Left renal cortex interstitium (tissue), 4 donors: ENCODE measurements at places on chromosomes 7 and 10. TPM values are rescaled to one million over a fixed set of nuclear protein-coding genes. Genes with fewer than 3 reads are reported as not detected.

DNA sequence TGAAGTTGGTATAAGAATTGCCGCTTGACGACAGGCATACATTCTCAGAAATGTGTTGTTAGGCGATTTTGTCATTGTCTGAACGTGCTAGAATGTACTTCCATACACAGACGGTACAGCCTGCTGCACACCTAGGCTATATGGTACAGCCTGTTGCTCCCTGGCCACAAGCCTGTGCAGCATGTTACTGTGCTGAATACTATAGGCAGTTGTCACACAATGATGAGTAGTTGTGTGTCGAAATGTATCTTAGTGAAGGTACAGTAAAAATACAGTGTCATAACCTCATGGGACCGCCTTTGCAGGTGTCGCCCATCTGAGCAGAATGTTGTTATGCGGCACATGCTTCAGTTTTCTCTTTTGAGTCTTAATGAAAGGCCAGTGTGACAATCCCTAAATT, 66.5 kb downstream of the SHH start:
- DNase-seq, result no peak

GRCh38 chr7:44258423-44258760, 57.6 kb downstream of the YKT6 start:
- DNase-seq, result no peak

- DNase-seq, result no peak
These were observed 11.1 kb downstream of the C7orf57 start for GRCh38 chr7:48046458-48046857.

- DNase-seq, result no peak
These were observed 19.2 kb upstream of the SMO start for GRCh38 chr7:129169171-129169671.

- no peak for DNase-seq
These were observed 84.0 kb upstream of the TMEM248 start for GRCh38 chr7:66837007-66837406.

DNA sequence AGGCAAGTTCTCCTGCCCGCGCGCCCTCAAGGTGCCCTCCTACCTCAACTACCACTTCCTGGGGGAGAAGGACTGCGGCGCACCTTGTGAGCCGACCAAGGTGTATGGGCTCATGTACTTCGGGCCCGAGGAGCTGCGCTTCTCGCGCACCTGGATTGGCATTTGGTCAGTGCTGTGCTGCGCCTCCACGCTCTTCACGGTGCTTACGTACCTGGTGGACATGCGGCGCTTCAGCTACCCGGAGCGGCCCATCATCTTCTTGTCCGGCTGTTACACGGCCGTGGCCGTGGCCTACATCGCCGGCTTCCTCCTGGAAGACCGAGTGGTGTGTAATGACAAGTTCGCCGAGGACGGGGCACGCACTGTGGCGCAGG, 1.4 kb downstream of the FZD1 start:
- no peak for DNase-seq

DNA sequence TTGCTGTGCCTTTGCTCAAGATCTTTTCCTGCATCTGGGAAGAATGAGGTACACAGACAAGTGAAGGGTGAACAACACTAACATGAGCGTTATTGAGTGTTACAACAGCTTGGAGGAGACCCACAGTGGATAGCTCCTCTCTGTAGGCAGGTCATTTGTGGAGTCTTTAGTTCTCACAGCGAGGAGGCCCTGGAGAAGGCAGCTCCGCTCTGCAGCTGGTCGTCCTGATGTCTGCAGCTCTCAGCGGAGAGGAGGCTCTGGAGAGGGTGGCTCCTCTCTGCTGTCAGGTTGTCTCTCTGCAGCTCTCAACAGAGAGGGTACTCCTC, 7.0 kb upstream of the DYNC2I1 start:
- DNase-seq, result no peak

GRCh38 chr10:110643653-110644597, at the start of gene RBM20:
Gene RBM20, plus strand, starts transcription at chr10:110644336. Its CDS starts 119 bp downstream, at chr10:110644455.
- no peak for DNase-seq

GRCh38 chr7:64884913-64885370, 18.1 kb upstream of the ZNF273 start:
- no peak for DNase-seq

- DNase-seq, result no peak
These were observed 108.2 kb downstream of the COL26A1 start for GRCh38 chr7:101470668-101471487.

DNA sequence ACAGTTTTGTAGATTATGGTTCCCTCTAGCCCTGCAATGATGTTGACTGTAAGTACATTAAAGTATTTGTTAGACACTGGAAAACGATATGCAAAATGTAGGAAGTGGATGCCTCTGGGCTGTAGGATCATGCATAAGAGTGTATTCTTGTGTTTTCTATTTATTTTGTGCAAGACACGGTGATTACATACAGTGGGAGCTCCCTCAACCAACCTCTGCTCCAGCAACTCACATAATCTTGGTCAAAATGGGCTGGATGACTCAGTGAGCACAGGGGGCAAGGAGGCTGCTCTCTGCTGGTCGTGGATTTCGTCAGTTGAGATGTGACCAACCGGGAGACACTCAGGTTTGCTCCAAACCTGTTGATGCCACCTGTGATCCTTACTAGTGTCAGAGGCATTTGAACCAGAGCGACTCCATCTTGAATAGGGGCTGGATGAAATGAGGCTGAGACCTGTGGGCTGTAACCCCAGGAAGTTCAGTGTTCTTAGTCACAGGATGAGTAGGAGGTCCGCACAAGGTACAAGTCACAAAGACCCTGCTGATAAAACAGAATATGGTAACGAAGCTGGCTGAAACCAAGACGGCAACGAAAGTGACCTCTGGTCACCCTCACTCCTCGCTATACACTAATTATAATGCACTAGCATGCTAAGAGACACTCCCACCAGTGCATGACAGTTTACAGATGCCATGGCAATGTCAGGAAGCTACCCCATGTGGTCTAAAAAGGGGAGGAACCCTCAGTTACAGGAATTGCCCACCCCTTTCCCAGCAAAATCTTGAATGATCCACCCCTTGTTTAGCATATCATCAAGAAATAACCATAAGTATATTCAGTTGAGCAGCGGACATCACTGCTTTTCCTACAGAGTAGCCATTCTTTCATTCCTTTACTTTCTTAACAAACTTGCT, 56.4 kb upstream of the FAM20C start:
- no peak for DNase-seq

DNA sequence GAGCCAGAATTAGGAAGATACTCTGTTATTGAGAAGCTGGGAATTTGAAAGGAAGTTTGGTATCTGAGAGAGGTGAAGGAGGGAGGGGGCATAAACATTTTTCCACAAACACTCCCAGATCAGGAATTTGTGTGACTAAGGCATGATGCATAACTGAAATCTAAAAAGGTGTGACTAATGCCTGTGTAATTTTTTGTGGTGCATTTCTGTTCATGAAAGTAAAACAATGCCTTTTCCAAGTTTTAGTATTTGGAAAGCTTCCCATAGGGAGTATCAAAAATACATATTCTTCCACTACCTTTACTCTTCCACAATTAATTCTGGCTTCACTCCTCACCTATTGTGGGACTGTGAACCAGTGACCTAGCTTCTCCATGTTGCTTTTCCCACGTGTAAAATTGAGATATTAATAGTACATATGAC, 56.4 kb upstream of the CAV2 start:
- DNase-seq, result no peak

- DNase-seq, result no peak
These were observed 10.6 kb downstream of the CCNJ start for GRCh38 chr10:96053985-96054384.

- no peak for DNase-seq
These were observed 324.3 kb upstream of the KIAA1217 start for GRCh38 chr10:23884670-23885069.

DNA sequence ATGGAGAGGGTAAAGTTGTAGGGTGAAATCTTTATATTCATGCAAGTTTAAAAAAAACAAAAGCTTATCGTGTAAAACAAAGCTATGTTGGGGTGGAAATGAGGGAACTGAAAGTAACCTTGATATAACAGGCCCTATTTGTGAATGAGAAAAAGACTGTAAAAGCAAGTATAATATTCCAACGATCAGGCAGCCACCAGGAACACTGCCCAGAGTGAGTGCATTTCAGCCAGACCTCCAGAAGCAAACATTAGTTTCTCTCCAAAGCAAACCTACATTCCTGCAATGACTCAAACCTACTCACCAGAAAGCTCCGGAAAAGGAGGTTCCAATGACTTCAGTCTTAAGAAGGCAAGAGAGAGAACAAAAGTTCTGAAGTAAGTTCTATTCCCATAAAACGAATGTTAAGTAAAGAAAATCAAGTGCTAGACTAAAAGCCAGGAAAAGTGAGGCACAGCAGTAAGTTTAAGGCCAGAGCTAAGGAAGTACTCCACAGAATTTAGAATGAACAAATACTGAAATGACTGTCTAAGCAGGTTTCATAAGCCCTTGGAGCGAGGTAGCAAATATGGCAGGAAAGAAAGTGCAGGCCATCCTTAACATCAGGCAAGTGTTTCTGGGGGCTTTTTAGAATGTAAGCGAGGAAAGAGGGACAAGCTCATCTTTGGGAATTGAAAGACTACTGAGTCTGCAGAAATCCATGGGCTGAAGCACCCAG, 493.1 kb downstream of the XPNPEP1 start:
- no peak for DNase-seq

DNA sequence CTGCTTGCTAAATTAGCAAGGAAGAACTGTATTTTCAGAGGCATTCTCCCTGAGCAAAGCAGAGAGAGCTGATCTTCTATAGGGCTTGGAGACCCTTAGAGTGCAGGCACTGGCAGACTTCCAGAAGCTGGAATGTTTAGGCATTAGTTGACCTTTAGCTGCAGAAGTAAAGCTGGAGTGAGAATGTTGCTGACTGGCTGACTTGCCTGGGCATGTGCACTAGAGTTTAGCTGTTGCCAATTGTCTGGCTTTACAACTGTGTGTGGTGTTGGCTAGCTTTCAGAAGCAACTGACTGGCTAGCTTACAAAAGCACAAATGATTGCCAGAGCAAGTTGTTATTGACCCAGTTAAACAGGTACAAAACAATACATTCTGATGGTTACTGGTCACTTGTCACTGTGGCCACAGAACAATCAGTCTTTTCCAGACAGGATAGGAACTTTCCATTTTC, 25.1 kb downstream of the FAM13C start:
- DNase-seq, result no peak

GRCh38 chr10:46028584-46029460, 1.6 kb downstream of the NCOA4 start:
- DNase-seq, result no peak

DNA sequence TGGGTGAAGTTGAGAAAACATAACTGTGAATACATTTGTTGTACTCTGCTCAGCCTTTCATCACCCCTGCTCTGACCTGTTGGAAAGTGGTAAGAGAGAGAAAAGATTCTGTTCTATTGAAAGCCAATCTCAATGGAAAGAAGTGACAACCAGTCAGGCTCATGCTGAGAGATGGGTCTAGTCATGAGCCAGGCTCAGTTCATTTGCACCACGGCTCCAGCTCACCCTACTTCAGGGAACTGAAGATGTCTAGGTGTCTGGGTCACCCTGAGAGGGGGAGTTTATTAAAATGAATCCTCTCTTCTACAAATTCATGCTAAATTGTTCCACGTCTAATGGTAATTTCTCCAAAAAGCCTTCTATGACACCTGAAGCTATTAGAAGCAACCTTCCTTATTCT, 12.1 kb upstream of the FAS start:
- no peak for DNase-seq

GRCh38 chr7:10912077-10912476, 61.6 kb upstream of the PHF14 start:
- DNase-seq, result no peak

- DNase-seq, result peak; percentile 87
These were observed 16.4 kb upstream of the OPALIN start for GRCh38 chr10:96374985-96375830.

GRCh38 chr10:86711513-86712316, 43.4 kb downstream of the LDB3 start:
- DNase-seq, result peak; percentile 58

DNA sequence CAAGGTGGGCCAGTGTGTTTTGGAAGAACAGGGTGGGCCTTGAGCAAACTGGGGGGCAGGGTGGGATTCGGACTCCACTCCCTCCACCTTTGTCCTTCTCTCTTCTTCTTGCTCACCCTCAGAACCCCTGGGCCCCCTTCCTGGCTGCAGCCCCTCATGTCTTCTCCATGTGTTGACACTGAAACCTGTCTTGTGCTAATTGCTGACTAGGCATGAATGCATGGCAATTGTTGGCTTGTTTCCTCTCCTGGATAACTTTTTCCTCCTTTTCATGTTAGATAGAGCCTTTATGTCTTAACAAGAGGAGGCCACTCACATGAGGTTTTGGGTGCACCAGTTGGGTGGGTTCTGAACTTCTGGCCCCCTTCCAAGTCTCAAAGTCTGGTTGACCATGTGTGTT, 181.6 kb upstream of the MKI67 start:
- no peak for DNase-seq

- no peak for DNase-seq
These were observed 11.7 kb upstream of the ZNF862 start for GRCh38 chr7:149826344-149827088.

DNA sequence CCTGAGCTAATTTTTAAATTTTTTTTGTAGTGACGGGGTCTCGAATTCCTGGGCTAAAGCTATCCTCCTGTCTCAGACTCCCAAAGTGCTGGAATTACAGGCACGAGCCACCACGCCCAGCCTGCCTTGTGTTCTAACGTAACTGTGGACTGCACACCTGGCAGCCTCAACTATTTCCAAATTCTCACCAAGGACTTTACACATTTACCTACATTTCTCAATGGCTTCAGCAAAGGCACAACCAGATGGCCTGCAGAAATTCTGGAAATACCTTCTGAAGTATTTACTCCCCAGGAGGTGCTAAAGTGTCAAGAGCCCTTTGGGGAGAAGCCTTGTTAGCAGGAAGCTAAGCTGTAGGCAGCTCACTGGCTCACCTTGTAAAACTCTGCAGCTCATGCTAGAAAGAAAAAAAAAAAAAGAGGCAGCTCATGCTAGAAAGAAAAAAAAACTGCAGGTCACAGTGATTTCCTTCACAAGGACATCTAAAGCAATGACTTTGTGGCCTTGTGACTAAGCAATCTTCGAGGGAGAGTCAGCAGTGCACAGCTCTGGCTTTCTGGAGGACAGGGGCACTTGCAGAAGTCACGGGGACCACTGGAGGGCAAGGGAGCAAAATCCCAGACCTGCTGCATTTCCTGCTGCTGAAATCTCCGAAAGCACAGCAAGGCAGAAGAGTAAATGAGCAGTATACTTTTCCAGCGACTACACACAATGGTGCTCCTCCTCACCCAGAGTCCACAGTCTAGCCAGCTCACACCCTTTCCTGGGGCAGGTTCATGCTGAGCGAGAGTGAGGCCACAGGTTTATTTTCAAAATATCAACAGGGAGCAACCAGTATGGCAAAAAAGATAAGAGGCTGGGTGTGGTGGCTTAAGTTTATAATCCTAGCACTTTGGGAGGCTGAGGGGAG, 40.4 kb downstream of the BAIAP2L1 start:
- no peak for DNase-seq

The PTF1A gene
- not detected for polyA plus RNA-seq

The RAPGEF5 gene
- 38.6 TPM for polyA plus RNA-seq

The NME8 gene
- polyA plus RNA-seq, result not detected

The INA gene
- polyA plus RNA-seq, result 1.4 TPM

The NACAD gene
- polyA plus RNA-seq, result 12.3 TPM

The GPR26 gene
- polyA plus RNA-seq, result not detected

The OLAH gene
- polyA plus RNA-seq, result 0.81 TPM

The SMIM30 gene
- 70.5 TPM for polyA plus RNA-seq

The ABCB1 gene
- polyA plus RNA-seq, result 16.5 TPM

The CLRN3 gene
- polyA plus RNA-seq, result 17.7 TPM

The ELOVL3 gene
- polyA plus RNA-seq, result 2.6 TPM

The SPDYE5 gene
- polyA plus RNA-seq, result 0.88 TPM

The CH25H gene
- polyA plus RNA-seq, result 0.19 TPM

The KCP gene
- polyA plus RNA-seq, result 41.9 TPM

The MYL10 gene
- polyA plus RNA-seq, result not detected

The GIMAP4 gene
- 22.9 TPM for polyA plus RNA-seq

The CALML5 gene
- polyA plus RNA-seq, result not detected

The GRIFIN gene
- polyA plus RNA-seq, result not detected

The DENND2A gene
- 35.1 TPM for polyA plus RNA-seq

The GIGYF1 gene
- 70.4 TPM for polyA plus RNA-seq

The WDR86 gene
- 32.9 TPM for polyA plus RNA-seq
